ENCODE measurements at places on chromosomes 3 and 15.

- no peak for DNase-seq
These were observed 62.9 kb downstream of the GPR176 start for GRCh38 chr15:39857132-39857531.

DNA sequence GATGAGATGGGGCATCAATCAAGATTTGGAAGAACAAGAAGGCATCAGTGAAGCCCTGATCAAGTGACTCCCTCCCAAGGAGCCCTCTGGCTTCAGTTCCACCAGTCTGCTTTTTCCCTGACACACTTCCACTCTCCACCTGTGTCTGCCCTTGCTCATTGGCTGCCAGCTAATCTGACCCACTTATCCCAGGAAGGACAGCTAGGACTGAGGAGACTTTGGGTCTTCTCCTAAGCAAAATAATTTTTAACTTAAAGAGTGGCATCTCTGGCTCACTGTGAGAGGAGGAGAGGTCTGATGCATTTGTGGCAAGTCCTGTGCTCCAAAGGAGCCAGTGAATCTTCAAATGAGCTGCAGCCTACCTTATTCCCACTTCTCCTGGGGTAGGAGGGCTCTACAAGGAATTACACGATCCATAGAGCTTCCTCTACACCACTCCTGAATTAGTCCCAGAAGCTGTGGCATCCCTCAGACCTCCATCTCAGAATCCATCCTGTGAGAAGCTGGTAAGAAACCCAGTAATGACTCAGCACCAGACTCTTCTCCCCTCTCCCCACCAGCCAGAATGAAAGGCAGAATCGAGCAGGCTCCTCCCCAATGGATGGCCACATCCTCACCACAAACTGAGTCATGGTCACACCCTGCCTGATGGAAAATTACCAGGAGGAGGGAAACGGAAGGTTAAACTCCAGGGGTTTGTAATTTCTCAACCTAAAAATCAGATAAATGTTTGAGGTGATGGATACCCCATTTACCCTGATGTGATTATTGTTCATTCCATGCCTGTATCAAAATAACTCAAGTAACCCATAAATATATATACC is 6.3 kb upstream of the PKM start:
- DNase-seq = peak; percentile 96

GRCh38 chr15:73022161-73022560 is 30.1 kb upstream of the NEO1 start:
- DNase-seq = no peak

DNA sequence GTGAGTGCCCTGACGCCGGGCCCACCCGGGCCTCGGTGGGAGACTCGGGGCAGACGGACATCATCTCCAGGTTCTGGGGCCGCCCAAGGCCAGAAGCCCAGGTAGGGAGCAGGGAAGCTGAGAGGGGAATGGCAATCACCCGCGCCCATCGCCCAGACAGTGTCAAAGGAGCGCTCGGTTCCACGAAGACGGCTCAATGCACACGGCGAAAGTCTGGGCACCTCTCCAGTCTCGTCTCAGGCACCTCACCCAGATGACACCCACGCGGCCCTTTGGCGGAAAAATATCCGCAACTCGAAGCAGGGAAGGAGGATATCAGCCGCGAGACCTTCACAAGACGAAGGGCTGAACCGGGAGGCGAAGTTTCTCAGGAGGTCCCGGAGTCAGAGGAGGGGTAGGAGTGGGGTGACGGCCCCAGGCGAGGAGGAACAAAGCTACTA is 916 bp downstream of the IL17RD start:
- DNase-seq = no peak

DNA sequence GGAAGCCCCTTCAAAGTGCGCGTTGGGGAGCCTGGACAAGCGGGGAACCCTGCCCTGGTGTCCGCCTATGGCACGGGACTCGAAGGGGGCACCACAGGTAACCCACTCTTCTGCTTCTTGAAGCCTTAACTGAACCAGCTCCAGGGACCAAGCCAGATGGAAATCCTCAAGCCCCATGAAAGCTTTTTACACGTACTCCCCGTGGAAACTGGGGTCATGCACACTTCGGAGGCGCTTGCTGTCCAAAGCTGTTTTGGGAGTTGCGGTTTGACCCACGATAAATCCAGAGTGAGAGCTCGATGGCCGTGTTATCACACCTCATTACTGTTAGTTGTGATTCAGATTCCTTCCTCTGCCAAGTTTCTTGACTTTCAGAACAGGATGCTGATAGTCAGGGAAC is 47.5 kb downstream of the DNASE1L3 start:
- no peak for DNase-seq

DNA sequence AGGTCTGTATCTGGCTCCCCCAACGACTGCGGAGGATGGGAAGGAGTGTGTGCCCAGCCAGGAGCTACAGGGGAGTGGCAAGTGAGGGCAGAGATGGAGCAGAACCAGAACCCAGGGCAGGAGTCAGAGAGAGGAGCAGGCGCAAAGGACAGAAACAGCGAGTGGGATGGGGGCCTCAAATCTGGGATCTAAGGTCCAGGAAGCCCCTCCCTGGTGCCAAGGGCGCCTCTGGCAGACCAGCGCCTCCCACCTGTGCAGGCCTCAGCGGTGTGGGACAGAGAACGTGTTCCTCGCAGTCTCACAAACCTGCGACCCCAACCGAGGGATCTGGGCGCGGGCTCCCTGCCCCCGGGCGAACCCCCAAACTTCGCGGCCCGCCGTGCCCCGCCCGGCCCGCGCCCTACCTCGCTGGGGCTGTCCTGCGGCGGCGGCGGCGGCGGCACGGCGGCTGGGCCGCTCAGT is 301 bp downstream of the PCBP4 start:
- no peak for DNase-seq

DNA sequence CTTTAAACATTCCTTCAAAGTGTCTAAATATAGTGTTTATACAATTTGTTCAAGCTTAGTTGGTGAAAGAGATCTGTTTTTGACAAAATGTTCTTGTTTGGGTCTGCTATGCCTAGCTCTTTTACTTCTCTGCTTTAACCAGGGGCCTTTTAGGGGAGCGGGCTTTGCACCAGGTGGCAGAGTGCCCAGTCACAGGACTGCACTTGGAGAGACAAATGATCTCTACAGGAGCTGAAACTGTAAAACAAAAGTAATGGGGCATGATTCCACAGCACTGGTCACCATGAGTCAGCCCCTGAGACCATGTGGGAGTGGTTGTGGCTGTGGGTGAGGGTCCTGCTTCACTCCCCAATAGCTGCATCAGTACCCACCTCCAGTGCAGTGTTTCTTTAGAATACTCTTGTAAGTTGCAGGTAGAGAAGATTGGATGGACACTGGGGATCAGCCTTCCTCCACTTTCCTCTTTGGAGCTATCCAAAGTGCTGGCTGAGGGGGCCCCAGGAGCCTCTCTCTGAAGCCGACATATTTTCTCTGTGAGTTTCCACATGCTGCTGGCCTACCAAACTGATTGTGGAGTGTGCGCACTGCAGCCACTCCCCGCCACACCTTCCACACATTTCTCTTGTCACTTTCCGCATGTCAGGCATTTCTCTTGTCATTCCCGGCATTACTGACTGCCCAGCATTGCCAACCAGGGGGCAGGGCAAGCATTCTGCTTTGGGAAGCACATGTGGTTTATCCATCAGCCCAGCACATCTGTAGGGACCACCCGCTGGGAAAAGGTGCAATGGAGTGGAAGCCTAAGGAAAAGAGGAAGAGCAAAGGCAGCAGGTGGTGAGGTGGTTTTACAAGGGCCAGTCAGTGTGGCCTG is 110.0 kb downstream of the EPHB1 start:
- DNase-seq = no peak

GRCh38 chr3:116064646-116065045 is 380.6 kb downstream of the LSAMP start:
- DNase-seq = no peak

- no peak for DNase-seq
These were observed 356.6 kb downstream of the GABRG3 start for GRCh38 chr15:27327467-27328025.

GRCh38 chr3:105503191-105503593 is 136.5 kb downstream of the ALCAM start:
- DNase-seq = no peak

- peak; percentile 34 for DNase-seq
These were observed 190.5 kb upstream of the CMC1 start for GRCh38 chr3:28050885-28051284.

- DNase-seq = no peak
These were observed 162.1 kb downstream of the FOXP1 start for GRCh38 chr3:71421475-71421819.

DNA sequence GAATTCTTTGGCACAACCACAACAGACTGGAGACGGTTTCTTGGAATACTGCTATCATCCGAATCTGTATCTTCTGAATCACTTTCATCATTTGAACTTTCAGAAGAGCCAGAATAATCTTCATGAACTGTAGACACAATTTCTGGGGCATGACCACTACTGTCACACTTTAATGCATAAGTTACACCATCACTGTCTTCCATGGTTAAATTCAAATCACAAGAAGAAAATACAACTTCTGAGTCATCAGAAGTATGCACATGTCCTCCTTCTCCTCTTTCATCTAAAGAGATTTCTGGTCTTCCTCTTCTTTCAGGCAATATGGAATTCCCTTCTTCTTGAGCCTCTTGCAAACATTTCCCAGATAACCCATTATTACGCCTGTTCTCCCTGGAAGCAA is 42.5 kb downstream of the SETD2 start:
- DNase-seq = no peak

DNA sequence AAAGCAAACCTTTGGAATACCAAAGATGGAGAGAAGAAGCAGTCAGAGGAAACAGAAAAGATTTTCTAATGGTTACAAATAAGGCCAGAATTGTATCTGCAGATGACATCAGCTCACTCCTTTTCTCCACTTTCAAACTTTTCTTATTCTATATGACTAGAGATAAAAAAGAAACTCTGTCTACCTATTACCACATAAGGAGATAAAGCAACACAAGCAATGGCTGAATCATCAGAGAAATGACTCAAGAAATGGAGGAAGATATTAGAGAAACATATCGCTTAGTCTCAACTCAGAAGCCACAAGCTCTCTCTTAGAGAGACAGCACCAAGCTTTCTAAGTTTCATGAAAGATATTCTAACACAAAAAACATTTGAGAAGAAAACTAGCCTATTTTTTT is 784.0 kb downstream of the ZPLD1 start:
- DNase-seq = no peak

DNA sequence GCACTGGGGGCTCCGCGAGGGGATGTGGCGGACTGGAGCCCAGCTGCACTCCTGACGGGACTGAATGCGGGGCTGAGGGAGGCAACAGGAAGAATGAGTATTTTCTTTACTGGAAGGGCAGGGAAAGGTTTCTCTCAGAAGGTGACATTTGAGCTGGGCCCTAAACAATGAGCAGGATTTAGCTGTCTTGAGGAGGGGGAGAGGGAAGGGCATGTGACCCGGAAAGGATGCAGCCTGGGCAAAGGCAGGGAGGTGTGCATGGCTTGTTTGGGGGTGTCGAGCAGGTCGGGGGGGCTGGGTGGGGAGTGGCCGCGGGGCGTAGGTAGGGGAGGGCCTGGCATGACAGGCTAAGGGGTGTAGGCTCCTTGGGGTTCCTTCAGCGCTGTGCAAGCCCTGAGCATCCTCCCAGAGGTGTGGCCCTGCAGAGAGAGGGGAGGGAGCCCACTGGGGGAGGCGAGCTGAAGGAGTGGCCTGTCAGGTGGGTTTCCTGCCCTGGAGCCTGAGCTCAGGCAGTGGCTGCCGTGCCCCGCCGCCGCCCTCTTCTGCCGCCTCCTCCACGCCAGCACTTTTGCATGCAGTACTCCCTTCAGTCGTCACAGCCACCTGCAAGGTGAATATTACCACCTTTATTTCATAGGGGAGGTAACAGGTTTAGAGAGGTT is 17.2 kb upstream of the ANKDD1A start:
- no peak for DNase-seq

- DNase-seq = peak; percentile 56
These were observed 630.9 kb downstream of the PYDC2 start for GRCh38 chr3:192091831-192092230.

GRCh38 chr3:107367353-107367752 is 9.9 kb upstream of the CCDC54 start:
- DNase-seq = peak; percentile 61

DNA sequence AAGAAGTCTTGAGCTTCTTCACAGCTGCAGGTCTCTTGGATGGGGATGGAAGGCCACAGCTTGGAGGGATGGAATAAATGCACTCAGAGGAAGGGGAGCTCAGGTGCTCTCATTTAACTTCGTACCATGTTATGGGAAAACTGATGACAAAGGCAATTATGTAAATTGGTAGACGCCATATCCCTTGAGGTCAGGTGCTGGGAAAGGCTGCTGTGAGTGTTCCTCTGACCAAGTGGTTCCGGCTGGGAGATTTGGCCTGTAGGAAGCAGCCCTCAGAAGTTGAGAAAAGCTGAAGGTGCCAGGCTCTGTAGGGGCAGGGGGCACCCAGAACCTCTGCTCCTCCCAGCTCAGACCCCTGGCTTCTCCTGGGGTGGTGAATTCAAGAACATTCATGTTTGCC is 47.1 kb downstream of the FAH start:
- no peak for DNase-seq

DNA sequence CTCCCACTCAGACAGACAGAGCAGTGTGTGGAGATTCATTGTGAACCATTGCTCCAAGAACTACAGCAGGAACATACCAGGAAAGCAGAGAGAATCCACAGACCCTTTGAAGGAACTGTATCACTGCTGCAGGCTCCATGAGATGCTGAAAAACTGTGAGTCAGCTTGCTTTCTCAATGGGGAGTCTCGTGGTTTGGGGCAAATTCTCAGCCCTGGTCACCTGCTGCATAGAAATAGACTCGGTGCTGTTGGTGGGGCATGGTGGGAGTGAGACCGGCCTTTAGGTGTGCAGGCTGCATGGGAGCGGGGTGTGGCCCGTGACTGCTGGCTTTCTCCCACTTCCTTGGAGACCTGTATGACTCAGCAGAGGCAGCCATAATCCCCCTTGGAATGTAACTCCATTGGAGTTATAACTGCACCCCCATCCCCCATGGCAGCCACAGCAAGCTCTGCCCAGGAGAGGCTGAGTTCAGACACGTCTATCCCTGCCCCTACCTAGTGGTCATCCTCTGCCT is 35.6 kb downstream of the ALCAM start:
- no peak for DNase-seq

GRCh38 chr3:182323898-182324297 is 469.4 kb upstream of the ATP11B start:
- no peak for DNase-seq

DNA sequence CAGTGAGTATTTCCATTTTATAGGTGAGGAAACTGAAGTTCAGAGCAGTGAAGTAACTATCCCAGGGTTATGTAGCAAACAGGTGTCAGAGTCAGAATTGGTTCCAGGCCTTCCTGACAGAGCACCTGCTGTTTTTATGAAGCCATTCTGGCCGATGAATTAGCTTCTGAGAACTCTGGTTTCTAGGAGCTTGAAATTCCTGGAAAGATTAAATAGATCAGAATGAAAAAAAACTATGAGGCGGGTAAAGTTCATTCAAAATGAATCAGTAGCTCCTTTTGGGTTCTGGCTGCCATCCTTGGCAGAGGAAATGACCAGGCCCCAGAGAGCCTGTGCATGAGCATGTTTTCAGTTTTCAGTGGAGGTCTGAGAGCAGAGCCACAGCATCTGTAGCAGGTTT is 59.3 kb upstream of the CFAP161 start:
- DNase-seq = no peak

GRCh38 chr15:39486621-39487457 is 94.0 kb upstream of the THBS1 start:
- DNase-seq = no peak

Data from fibroblast of skin of left quadriceps (primary cell).